ENCODE measurements at places on chromosomes 5 and 9.

- DNase-seq: no peak
Measured at GRCh38 chr9:71796100-71796767, 27.9 kb upstream of the CEMIP2 start.

DNA sequence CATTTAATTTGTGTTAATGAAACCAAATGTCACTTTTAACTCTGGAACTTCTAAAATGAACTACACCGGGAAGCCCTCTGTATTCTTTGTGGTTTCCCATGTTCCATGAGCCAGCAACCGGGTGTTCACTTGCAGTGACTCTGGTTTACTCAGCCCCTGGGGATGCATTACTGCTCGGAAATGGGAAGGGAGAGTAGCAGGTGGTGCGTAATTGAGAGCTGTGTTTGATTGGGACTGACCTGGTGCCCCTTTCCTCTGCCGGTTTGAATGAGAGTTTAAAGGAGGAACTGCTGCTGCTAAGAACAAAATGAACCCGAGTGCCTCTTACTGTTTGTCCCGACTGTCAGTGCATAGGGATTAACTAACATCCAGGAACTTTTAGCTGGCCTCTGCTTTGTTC lies 100.1 kb upstream of the DHFR start:
- DNase-seq: no peak

DNA sequence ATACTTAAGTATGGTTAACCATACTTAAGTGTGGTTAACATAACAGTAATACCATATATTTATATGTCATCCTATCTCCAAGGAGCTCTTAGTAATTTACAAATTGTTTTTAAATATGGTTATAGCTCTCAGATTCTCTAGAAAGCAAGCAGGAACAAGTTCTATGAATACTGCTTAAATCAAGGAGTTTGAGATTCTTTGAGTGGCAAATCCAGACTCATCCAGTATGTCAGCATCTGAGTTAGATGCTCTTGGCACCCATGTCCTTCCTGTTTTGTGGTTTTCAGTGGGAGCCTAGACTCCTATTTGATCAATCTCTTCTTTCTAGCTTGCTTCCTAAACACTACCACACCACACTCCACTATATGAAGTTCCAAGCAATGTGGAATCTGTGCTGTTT lies 114.7 kb upstream of the GDNF start:
- no peak for DNase-seq

- no peak for DNase-seq
Measured at GRCh38 chr9:136838314-136839228, 3.7 kb upstream of the AJM1 start.

DNA sequence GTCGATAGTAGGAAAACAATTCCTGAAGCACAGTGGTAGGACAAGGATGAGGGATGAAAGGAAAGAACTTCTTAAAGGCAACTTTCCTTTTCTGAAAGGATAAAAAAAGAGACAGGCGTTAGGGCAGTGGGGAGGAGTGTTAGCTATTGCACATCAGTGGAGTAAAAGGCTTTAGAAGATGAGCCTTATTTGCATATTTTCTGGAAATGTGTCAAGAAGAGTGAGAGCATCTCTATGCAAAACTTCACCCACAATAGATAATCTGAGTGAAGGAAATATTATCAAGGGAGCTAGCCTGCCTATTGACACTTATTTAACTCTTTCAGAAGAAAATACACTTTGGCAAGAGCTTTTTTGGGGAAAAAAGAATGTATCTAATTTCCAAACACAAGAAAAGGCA lies 151.6 kb downstream of the MACIR start:
- no peak for DNase-seq

GRCh38 chr9:131851414-131851813 lies 111.5 kb upstream of the RAPGEF1 start:
- DNase-seq: no peak

GRCh38 chr5:164998142-164998541 lies 1492.7 kb downstream of the MAT2B start:
- no peak for DNase-seq

DNA sequence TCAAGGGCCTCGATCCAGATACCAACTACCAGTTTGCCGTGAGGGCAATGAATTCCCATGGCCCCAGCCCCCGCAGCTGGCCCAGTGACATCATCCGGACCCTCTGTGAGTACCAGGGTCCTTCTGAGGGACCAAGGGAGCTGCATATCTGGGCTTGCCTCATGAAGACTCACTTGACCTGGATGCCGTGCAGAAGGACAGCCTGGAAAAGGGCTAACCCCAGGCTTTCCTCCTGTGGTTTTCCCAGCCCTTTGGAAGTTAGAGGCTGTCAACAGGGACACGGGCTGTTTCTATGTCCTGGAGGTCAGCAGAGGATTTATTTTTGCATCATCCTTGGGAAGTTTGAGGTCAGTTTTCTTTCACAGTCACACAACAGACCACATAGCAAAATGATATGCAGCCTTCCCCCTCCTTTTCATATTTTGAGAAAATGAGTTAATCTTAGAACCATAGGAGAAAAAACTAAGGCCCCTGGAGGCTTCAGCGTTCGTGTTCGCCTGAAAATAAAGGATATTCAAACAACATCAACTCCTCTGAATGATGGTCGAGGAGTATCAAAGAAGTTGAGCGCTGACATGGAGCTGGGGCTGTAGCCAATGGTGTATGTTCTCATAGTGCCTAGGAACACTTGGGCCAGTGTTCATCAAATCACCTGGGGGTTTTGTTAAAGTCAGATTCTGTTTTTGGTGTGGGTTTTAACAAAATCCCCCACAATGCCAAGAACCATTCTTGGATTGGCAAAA lies 112.2 kb downstream of the EGFLAM start:
- DNase-seq: no peak

DNA sequence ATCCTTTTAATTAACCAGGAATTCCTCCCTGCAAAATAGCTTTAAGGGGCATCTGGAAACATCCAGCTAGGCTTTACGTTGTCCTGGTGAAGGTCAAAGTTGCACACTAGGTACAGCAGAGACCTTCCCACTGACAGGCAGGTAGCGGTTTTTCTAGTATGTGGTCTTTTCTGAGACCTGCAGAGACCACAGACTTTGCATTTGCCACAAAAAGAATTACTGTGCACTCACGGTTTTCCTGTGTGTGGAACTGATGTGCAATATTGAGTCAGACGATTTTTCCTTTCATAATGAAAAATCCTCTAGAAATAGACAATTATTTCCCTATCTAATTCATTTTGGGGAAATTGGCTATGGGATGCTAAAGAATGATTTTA lies 417.0 kb upstream of the ADAMTSL1 start:
- no peak for DNase-seq

DNA sequence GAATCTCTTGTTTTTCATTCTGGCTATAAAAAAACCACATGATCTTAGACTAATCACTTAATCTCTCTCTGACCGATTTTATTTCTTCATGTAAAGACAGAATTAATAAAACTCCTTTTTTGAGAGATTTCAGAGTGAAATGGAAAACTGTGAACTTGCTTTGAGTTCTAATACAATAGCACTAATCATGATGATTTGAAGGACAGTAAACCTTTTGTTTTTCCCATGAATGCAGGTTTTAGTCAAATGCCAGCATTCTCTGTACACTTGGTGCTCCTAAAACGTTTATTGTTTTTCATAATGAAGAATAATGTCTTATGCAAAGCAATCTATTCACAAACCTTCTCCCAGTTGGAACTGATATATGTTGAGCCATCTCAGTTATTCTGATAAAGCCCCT lies 86.8 kb downstream of the SLC24A2 start:
- no peak for DNase-seq

- DNase-seq: no peak
Measured at GRCh38 chr9:20880675-20881074, 150.8 kb downstream of the HACD4 start.

GRCh38 chr5:119386596-119387344 lies 31.0 kb downstream of the TNFAIP8 start:
- DNase-seq: no peak

- DNase-seq: no peak
Measured at GRCh38 chr9:84750152-84750865, 80.8 kb downstream of the NTRK2 start.

GRCh38 chr9:125183054-125183453 lies 6.5 kb downstream of the PPP6C start:
- DNase-seq: no peak

- DNase-seq: no peak
Measured at GRCh38 chr9:75431375-75431774, 343.1 kb downstream of the OSTF1 start.

GRCh38 chr9:126453156-126453963 lies 126.7 kb downstream of the MVB12B start:
- DNase-seq: no peak

DNA sequence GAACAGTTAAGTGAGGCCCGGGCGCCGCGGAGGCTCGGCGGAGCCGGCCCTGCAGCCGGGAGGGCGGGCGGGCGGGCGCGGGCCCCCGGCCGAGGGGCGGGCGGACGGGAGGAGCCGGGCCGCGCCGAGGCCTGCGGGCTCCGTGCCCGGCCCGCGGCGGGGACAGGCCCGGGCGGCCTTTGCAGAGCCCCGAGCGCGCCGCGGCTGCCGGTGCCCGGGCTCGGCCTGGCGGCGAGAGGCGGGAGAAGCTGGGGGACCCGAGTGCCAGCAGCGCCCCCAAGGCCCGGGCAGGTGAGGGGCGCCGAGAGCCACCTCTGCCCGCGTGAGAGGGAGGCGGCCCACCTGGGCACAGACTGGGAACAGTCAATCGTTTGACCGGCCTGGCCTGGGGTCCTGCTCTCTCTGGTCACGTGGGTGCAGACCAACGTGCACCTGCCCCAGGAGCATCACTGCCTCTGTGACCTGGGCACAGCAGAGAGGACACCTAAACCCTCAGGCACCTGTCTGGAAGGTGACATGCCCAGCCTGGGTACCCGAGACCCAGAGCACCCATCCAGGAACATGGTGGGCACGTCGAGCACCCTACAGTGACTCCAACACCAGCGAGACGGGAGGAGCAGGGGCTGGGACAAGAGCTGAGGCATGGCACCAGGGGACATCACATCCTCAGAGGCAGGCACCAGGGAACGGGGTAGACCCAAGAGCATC lies 531 bp downstream of the MVB12B start:
- no peak for DNase-seq

GRCh38 chr9:104769655-104770054 lies 5.7 kb downstream of the NIPSNAP3B start:
- no peak for DNase-seq

DNA sequence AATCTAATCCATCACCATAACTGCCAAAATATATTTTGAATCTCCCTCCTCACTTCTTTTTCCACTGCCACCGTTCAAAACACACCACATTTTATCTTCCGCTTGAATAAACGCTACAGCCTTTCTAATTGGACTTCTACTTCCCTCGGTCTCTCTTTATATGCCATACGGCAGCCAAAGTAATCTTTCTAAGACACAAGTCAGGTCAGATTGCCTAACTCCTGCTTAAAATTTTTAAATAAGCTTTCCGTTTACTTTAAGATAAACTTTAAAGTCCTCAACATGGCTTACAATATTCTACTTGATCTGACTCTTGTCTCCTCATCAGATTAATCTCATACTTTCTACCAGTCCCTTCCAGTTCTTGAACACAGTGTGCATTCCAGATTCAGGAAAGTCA lies 9.7 kb downstream of the AFF4 start:
- DNase-seq: no peak

DNA sequence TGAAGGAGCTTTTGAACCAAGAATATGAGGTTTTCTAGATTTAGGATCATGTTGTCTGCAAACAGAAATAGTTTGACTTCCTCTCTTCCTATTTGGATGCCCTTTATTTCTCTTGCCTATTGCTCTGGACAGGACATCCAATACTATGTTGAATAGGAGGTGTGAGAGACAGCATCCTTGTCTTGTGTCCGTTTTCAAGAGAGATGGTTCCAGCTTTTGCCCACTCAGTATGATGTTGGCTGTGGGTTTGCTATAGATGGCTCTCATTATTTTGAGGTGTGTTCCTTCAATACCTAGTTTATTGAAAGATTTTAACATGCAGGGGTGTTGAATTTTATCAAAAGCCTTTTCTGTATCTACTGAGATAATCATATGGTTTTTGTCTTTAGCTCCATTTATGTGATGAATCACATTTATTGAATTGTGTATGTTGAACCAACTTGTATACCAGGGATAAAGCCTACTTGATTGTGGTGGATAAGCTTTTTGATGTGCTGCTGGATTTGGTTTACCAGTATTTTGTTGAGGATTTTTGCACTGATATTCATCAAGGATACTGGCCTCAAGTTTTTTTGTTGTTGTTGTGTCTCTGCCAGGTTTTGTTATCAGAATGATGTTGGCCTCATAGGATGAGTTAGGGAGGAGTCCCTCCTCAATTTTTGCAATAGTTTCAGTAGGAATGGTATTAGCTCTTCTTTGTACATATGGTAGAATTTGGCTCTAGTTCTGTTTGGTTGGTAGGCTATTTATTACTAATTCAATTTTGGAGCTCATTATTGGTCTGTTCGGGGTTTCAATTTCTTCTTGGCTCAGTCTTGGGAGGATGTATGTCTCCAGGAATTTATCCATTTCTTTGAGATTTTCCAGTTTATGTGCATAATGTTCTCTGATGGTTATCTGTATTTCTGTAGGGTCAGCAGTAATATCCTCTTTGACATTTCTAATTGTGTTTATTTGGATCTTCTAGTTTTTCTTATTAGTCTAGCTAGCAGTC lies 41.2 kb upstream of the IFNE start:
- DNase-seq: no peak

- no peak for DNase-seq
Measured at GRCh38 chr5:126490167-126490940, 67.1 kb downstream of the GRAMD2B start.

- DNase-seq: no peak
Measured at GRCh38 chr5:138631096-138631928, 56.1 kb upstream of the HSPA9 start.

DNA sequence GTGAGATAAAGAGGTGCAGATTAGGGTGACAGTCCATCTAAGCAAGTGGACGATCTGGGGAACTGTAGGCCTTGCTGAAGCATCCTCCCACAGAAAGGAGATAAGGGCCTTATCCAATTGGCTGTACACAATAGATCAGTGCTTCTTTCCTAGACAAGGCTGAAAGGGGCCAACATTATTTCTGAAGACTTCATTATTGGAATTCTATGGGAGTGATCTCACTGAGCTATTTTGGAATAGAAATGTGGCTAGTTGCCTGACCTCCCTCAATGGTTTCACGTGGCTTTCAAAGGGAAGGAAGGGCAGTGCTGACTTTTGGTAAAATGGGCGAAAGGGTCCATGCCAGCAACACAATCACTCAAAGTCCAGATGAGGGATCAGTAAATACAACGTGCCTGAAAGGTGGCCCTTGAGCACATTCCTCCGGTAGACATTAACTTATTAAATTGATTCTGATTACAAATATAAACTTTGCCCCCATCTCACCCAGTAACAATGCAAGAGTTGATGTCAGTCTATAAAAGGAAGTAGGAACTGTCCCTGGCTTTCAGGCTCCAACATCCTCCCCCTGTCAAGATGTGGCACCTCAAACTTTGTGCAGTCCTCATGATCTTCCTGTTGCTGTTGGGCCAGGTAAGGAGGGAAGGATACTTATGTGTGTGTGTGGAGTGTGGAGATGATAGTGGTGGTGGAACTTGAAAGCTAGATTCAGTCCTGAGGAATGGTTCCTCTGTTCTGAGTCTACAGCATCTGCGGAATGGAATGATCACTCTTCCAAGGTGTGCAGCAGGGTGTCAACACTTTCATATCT lies at the start of gene LEAP2:
Gene LEAP2, plus strand, starts transcription at position 550 of the 811 bp plus-strand sequence. Its CDS starts 27 bp downstream, at position 577.
- no peak for DNase-seq

GRCh38 chr9:127629468-127630081 lies 17.5 kb downstream of the STXBP1 start:
- DNase-seq: no peak

GRCh38 chr9:96720435-96720834 lies 57.5 kb downstream of the ZNF510 start:
- no peak for DNase-seq

GRCh38 chr5:132639706-132640130 lies 18.3 kb upstream of the IL13 start:
- peak; percentile 37 for DNase-seq

Data from GM10248 (cell line).